Panc1 (cell line): ENCODE measurements at places on chromosomes 16 and 17. TPM values are rescaled to one million over a fixed set of nuclear protein-coding genes. Genes with fewer than 3 reads are reported as not detected.

The PDILT gene
- total RNA-seq: not detected

The TP53TG3B gene
- 0.18 TPM for total RNA-seq

The NPIPA2 gene
- 3.9 TPM for total RNA-seq

The CA7 gene
- not detected for total RNA-seq

The PRSS33 gene
- 0.59 TPM for total RNA-seq

The USP7 gene
- 125 TPM for total RNA-seq

The SPATA32 gene
- total RNA-seq: 0.26 TPM

The PKMYT1 gene
- 105 TPM for total RNA-seq

The RAB26 gene
- total RNA-seq: 92.2 TPM

The CACNG3 gene
- not detected for total RNA-seq

The FBXW10B gene
- total RNA-seq: 0.54 TPM

The SYT17 gene
- total RNA-seq: 5.4 TPM

The PRR35 gene
- total RNA-seq: 2.2 TPM

The MYH11 gene
- total RNA-seq: 0.51 TPM

The UQCRC2 gene
- 248 TPM for total RNA-seq

The CCDC78 gene
- total RNA-seq: 18.2 TPM

The CDH11 gene
- total RNA-seq: 0.64 TPM

The SCNN1G gene
- total RNA-seq: 3.4 TPM

The ZNF207 gene
- 215 TPM for total RNA-seq

The NUDT21 gene
- 97.6 TPM for total RNA-seq

The CDC6 gene
- 66.3 TPM for total RNA-seq

The TBC1D3E gene
- total RNA-seq: not detected

The PRCD gene
- 0.54 TPM for total RNA-seq

The PPP1R27 gene
- not detected for total RNA-seq

The KRT17 gene
- total RNA-seq: 1.9 TPM

The CLEC3A gene
- total RNA-seq: 0.23 TPM
